HFFc6 (cell line): ENCODE measurements at places on chromosomes 5 and 9.

GRCh38 chr9:107288701-107289100 lies 5.6 kb downstream of the RAD23B start:
- no peak for DNase-seq

- DNase-seq: no peak
Observed at GRCh38 chr9:2128141-2128540, 113.0 kb downstream of the SMARCA2 start.

DNA sequence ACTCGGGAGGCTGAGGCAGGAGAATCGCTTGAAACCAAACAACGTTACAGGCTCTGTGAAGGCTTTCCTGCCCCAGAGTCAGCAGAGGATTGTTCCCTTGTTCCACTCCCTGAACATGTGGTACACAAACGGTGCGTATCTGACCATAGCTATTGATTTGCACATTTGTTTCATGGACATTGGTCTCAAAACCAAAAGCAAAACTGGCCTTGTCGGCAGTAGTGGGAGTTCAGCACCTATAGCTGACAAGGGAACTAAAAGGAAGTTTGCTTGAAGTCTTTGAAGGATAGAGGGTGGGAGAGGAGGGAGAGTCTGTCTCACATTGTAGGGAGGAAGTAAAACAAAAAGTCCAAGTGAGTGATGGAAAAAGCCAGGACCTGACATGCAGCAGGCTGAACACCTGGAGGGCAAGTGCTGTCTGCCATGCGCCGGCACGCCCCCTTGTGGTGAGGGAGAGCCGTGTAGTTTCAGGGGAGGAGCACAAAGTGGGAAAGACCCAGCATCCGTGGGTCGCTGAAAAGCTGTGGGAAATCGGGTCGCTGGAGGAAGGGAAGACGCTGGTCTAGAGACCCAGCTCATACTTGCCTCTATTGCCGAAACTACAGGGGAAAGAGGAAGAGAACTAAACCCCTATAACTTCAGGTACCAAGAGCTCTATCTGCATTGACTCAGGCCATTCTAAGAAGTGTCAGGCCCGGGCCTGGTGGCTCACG lies 58.0 kb downstream of the RAD23B start:
- peak; percentile 42 for DNase-seq

DNA sequence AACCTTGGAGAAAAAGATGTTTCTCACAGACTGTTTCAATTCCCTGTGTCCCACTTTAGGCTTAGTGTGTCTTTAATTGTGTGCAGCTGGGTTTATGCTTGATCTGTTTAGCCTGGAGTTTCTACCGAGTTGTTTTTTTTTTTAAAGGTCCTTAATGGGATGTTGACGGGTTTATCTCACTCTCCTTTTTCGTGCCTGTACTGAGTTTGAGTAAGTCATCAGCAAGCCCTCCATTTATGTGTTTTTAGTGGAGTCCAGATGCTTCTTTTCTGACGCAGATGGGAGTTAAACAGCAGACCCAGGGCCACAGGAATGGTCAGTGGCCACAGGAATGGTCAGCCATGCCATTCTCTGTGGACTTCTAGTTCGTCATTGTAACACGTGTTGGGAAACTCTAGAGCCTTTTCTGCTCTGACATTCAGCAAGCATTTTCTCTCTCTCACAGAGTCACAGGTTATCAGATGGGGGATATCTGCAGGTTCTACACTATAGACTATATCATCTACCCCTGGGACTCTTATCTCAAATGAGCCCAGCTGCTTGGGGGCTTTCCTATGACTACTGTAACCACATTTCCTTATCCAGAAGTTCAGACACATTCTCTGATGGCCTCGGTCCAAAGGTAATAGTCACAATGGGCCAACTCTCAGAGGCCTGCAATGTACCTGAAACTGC lies 190.5 kb downstream of the TTLL11 start:
- DNase-seq: peak; percentile 99

GRCh38 chr9:114186605-114187289 lies 31.4 kb downstream of the COL27A1 start:
- DNase-seq: no peak

GRCh38 chr9:88179062-88179521 lies 40.8 kb upstream of the SPATA31C2 start:
- DNase-seq: no peak

DNA sequence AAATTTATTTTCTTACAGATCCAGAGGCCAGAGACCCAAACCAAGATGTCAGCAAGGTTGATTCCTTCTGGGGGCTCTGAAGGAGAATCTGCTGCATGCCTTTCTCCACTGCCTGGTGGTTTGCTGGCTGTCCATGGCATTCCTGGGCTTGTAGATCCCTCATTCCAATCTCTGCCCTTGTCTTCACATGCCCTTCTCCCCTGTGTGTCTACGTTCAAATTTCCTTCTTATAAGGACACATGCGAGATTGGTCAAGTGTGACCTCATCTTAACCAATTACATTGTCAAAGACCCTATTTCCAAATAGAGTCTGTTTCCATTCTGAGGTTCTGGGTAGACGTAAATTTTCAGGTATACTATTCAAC lies 84.5 kb upstream of the RAI14 start:
- peak; percentile 27 for DNase-seq

DNA sequence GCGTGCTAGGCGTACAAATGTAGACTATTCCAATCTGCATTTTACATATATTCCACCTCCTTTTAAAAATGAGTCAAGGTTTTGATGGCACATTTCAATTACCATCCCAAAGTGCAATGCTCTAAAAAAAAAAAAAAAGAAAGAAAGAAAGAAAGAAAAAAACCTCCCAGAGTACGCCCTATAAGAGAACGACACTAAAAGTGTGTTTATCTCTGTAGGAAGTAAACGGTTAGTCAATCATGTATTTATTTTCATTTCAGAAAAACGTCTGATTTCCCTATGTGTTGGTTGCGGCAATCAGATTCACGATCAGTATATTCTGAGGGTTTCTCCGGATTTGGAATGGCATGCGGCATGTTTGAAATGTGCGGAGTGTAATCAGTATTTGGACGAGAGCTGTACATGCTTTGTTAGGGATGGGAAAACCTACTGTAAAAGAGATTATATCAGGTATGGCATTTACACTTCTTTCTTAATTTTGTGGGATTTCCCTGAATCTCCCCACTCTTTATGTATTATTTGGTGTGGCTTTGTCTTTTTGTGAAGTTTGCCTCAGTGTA lies 1.1 kb downstream of the ISL1 start:
- DNase-seq: no peak

- DNase-seq: no peak
Observed at GRCh38 chr5:14678773-14679334, 14.3 kb downstream of the OTULIN start.

- DNase-seq: no peak
Observed at GRCh38 chr5:124842725-124843595, 96.5 kb upstream of the ZNF608 start.

GRCh38 chr9:101999441-101999840 lies 261.0 kb upstream of the GRIN3A start:
- DNase-seq: no peak

GRCh38 chr9:98654247-98654646 lies 54.5 kb downstream of the GABBR2 start:
- DNase-seq: peak; percentile 92

DNA sequence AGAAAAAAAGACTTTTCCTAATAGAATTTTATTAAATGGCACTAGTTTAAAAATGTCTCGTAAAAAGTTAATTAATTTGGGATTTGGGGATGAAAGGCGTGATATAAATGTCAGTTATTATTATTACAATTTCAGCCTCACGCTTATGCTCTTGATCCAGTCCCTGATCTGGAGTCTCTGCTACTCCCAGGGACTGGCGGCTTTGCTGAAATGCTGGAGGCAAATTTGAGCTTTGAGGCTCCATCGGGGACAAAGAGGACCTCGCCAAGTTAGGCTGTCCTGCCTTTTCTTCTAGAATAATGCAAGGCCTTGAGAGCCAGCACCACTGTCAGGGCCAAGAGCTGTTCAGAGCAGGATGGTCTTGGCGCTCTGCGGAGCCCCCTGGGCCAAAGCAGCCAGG lies 69.7 kb downstream of the ZNF618 start:
- DNase-seq: no peak

DNA sequence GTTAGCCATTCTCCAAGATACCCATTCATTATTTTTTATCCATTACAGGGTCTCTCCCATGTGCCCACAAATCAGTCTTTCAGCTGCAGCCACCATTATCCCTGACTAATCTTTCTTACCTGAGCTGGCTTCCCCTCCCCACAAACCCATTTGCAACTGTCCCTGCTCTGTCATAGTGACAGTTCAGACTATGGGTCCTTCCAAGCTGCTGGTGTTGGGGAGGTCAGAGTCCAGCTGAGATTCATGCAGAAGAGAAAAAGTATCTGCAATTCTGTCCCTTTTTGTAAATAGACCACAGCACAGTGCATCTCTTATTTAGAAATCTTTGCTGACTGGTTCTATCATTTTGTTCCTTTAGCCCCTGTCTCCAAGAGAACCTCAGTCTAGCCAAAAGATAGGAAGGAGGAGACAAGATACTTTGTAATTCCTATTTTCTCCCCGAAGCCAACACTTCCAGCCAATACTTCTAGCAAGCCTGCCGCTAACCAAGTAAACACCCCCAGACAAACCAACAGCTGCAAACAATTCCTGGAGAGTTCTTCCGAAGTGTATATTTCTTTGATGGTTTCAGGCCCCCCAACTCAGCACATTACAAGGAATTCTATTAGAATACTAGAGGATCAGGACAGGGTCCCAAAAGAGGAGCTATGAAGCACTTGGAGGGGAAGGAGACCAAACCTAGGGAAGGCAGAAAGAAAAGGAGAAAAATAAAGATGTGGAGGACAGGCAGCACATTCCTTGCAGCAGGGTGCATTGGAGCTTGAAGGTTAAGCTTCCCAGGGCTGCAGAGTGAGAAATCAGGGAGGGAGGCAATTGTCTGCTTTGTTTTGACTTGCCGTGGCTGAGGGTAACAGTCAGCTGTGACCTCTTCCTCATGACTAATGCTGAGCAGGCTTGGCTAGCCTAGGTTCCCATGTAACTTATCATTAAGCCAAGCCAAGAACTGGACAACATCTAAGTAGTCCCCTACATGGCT lies 148.5 kb downstream of the SGCD start:
- DNase-seq: peak; percentile 78

GRCh38 chr5:71680510-71680909 lies 38.6 kb upstream of the CARTPT start:
- DNase-seq: no peak

DNA sequence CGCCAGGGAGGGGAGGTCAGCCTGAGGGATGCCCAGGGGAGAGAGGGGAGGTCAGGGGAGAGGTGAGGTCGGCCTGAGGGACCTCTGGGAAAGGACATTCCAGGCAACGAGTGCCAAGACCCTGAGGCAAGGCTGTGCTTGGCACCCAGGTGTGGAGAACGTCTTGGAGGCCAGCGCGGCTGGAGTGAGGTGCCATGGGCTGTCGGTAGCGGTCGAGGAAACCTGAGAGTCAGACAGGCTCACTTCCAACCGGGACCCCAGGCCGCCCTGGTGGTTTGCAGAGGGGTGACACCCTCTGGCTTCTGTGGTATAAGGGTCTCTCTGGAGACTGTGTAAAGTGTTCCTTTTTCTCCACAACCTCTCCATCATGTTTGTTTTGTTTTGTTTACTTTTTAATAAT lies 82.9 kb downstream of the CACNA1B start:
- no peak for DNase-seq
